CD4-positive, alpha-beta T cell treated with Interleukin-21 for 1 hour (primary cell): ENCODE measurements at places on chromosomes 4 and X.

GRCh38 chr4:77358315-77358928 is 201.4 kb downstream of the CCNG2 start:
- peak; percentile 17 for DNase-seq

- DNase-seq, result peak; percentile 62
Measured at GRCh38 chr4:2954358-2955185, 8.6 kb downstream of the NOP14 start.

DNA sequence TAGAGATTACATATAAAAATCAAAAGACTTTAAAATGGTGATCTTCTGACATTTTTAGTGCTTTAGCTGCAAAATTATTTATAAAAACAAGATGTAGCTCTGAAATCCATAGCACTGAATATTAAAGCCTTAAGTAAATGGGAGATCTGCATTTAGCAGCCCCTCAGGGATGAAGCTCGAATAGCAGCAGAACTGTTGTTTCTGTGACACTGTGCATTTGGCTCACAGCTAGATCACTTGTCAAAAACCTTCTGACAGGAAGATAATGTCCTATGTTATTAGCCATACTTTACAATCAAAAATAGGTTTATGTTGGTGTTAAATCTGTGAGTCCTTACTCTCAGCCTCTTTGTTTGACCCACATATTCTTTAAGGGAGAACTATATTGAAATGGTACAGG is 14.1 kb upstream of the PYURF start:
- no peak for DNase-seq

GRCh38 chrX:41293269-41293668 is 40.7 kb upstream of the DDX3X start:
- peak; percentile 3 for DNase-seq

DNA sequence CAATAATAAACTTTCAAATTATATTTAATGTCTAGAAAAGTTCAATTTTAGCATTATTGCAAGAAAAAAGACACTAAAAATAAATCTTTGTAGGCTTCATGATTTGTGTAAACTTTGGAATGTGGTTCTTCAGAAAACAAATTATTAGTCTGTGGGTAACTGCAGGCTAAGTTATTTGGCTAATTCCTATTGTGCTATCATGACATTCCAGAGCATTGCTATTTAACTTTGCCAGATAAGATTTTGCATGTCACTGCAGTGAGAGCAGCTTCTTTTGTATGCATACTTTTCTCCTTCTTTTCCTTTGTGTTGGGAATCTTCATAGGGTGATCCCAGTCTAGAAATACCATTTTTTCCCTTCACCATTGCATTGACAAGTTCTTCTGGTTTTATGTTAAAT is 130.0 kb downstream of the AWAT2 start:
- no peak for DNase-seq

GRCh38 chrX:96619588-96619987 is 65.1 kb upstream of the DIAPH2 start:
- no peak for DNase-seq

- DNase-seq, result no peak
Measured at GRCh38 chr4:141301216-141301615, 80.5 kb downstream of the ZNF330 start.

DNA sequence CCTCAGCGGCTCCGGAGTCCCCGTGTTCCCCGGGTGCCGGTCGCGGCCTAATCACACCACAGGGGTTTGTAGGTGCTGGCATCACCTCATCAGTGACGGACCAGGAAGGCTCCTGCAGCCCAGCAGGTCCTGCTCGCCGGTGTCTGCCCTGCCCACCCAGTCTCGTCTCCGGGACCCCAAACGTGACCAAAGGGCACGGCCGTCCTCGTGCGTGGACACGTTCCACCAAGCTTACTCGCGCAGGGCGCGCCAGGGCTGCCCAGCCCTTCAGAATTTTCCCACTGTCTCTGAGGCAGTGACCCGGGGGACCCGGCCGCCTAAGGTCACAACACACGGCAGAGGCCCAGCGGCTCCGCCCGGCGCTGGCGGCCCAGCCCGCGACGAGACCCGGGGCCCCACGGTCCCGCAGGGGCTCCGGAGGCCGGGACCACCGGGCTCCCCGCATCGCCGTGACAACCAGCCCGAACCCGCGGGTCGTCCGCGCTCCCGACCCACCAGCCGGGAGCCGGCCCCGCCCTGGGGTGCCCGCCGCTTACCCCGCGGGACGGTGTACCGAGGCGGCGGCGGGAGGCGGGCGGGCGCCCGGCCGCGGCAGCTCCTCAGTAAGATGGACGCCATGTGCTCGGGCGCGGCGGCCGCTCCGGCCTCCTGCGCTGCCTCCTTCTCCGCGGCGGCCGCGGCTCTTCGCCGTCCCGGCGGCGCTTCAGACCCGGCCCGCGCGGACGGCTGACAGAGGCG is 454 bp downstream of the LETM1 start:
- peak; percentile 15 for DNase-seq

DNA sequence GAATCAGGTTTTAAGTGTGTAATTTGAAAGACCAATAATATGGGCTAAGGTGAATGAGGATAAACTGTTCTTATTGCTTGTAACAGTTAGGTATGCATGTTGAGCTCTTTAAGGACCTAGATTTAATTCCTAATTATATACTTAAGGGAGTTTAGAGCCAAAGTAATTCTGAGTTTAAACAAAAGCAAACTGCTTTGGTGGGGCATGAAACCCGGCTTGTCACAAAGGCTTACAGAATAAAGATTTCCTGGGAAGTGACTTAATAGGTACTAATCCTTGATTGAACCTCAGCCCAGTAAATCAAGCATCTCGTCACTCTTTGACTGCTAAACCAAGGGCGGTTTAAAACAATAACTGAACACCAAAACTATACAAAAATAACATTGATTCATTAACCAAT is 1324.2 kb downstream of the RPA4 start:
- DNase-seq, result no peak

- DNase-seq, result no peak
Measured at GRCh38 chrX:46130247-46130646, 415.0 kb downstream of the ZNF674 start.

GRCh38 chr4:171891038-171891437 is 77.8 kb downstream of the GALNTL6 start:
- DNase-seq, result no peak

DNA sequence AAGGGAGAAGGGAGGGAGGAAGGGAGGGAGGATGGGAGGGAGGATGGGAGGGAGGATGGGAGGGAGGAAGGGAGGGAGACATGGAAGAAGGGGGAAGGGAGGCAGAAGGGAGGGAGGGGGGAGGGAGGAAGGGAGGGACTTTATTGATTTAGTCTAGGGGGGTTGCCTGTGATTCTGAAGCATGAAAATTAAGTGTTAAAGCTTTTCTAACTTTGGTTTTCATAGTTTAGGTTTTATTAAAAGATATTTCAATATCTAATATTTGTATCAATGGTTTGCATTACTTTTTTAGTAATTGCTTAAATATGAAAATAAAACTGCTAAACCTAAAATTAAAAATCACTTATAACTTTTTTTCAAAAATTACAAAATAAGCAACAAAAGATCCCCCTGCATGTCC is 2.4 kb downstream of the PALLD start:
- no peak for DNase-seq

DNA sequence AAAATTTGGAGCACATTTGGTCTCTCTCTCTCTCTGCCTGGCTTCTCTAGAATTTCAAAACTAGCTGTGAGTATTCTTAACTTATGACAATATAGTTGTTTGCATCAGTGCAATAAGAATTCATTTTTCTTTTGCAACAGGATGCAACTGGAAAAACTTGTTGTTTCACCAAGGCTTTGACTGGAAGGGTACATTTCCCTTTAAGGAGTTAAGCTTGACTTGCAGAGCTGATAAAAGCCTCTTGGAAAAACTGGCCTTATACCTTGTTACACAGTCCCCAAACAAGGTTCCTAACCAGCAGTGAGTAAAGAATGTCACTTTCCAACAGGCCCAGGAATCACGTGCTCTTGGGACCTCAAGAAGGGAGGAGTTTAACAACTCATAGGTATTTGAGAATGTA is 25.9 kb upstream of the ZNF718 start:
- DNase-seq, result no peak

DNA sequence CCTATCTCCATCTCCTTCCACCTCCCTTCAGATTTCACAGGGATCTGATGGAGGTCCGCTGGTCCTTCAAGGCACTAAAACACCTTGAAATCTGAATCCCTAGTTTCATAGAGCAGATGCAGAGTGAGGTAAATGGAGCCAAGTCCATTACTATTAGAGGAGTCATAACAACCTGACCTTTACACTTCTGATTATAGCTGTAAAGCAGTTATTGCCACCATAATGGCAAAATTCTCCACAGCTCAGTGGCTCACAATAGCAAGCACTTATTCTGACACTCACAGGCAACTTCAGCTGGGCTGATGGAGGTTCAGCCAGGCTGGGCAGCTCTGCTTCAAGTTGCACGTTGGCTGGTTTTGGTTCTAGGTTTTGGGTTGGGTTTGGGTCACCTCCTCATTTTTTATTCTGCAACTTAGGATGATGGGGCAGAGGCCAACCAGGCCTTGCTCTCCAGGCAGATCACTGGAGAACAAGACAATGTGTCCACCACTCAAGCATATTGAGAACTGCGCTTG is 51.4 kb upstream of the LRAT start:
- no peak for DNase-seq

GRCh38 chr4:30330894-30331652 is 389.1 kb upstream of the PCDH7 start:
- DNase-seq, result no peak

DNA sequence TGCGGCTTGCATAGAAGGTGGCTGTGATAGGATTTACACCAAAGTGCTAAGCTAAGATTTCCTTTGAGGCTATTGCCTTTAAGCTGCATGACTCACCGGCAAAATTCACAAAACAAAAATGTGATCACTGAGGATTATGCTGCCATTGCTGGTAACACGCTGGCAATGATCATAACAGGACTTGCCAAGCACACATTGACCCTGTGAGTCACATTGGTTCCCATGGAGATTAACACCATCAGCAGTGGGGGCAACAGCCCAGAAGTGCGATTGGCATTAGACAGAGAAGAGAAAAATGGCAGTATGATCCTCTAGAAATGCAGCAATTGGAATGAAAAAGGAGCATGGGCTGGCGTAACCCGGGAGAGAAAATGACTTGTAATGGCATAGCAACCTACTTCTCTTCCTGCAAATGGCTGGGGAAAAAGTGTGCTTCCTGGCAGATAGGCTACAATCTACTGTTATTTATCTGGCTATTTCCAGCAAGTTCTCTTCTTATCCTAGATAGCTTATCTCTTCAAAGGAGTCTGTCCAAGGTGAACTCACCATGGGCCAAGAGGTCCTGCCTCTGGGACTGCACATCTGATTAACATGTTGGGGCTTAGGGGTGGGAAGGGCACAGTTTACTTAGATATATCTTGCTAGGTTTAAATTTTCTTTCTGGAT is 314.2 kb upstream of the IGFBP7 start:
- DNase-seq, result no peak

GRCh38 chr4:80463509-80463908 is 128.0 kb downstream of the CFAP299 start:
- no peak for DNase-seq

DNA sequence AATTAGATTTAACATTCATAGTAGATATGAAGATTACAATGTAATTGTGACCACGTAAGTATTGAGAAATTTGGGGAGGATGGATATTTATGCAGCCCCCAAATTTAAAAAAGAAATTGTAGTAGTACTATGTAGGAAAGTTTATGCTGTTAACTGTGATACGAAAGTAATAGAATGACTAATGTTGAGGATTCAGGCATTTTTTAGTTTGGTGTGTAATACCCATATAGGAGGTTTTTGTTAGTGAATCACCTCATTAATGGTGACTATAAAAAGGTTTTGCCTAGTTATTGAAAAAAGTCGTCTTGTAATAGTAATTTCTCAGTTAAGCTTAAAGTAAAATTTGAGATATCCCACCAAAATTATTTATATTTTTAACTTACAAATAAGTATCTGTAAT is 67.2 kb downstream of the SMARCAD1 start:
- DNase-seq, result no peak

DNA sequence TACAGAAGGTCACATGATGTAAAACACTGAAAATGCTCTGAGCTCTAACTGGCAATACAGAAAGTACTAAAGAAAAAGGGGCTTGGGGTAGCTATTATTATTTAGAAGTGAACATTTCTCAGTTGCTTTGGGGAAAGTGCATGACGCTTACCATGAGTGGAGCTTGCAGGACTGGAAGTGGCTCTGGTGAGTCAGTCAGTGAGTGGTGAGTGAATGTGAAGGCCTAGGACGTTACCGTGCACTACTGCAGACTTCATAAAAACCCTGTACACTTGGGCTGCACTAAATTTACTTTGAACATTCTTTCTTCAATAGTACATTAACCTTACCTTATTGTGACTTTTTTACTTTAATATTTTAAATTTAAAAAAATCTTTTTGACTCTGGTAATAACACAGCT is 89.3 kb upstream of the ENPP6 start:
- DNase-seq, result no peak

- no peak for DNase-seq
Measured at GRCh38 chrX:72052415-72053090, 79.2 kb downstream of the RTL5 start.

GRCh38 chr4:97016186-97016907 is 1126.9 kb downstream of the STPG2 start:
- no peak for DNase-seq

GRCh38 chr4:25797136-25797535 is 65.7 kb downstream of the SEL1L3 start:
- no peak for DNase-seq

DNA sequence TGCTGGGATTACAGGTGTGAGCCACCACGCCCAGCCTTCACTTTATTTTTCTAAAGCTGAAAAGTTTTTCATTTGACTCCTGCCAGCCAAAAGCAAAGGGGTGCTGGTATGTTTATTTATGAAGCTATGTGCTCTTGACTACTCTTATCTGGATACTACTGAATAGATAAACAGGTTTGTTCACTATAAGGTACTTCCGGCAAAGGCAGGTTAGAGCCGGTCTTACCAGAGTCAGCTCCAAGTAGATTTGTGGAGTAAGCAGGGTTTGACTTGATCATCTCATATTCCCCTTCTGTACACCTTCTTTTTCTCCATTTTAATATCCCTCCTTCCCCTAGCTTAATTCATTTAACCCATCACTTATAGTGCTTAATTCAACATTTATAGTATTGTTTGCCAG is 175.4 kb upstream of the MBNL3 start:
- DNase-seq, result no peak

DNA sequence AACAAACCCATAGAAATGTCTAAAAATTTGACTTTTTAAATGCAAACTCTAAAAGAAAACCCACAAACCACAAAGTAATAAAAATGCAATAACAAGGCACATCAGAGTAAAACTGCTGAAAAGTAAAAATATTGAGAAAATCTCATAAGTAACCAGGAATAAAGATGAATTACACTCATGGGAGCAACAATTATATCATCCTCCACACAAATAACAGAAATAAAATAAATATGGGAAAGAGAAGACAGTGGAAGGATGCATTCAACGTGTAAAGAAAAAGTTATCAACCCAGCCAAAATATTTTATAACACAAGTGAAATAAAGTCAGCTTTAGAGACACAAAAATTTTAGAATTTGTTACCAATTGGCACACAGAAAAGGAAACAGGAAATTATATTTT is 1420.2 kb downstream of the PCDH18 start:
- no peak for DNase-seq
